Stimulated activated CD8-positive, alpha-beta memory T cell treated with anti-CD3 and anti-CD28 coated beads, Interleukin-2, amount 100 ng/mL, for 1 hour (primary cell): ENCODE measurements at places on chromosomes 13 and 19.

DNA sequence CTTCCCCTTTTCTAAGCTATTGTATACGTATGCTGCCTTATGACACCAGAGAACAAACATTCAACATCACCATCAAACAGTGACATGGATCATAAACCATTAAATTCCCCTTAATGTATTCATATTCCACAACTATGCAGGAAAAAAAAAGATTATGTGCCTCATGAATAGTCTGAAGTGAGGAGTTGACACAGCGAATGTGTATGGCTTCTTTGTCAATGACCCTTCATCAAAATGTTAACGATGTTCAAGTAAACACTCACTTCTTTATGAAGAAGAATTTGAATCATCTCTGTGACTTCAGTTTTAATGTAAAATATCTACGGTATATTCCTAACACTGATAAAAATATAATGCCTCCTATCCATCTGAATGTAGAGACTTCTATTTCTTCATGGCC, 44.6 kb downstream of the SMAD9 start:
- DNase-seq: no peak

- DNase-seq: no peak
Observed at GRCh38 chr13:51681037-51681678, 96.9 kb downstream of the WDFY2 start.

DNA sequence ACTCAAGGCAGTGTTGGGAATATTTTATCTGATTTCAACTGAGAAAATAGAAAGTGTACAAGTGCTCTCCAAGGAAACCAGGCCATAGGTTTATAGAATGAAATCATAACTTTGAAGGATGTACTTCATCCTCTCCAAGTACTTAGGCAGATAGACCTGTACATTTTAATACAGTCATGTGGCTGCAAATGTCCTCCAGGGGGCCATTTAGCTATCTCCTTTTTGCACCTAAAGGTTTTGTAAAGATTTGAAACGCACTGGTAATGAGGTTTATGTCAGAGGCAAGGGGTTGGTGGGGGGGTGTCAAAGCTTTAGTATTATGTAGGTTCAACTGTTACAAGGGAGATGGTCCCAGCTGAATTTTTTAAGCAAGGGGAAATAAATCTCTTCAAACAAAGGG, 364.4 kb downstream of the DCT start:
- DNase-seq: no peak

GRCh38 chr13:98890186-98890585, 87.7 kb downstream of the DOCK9 start:
- DNase-seq: no peak

GRCh38 chr19:674282-675151, 1.7 kb upstream of the FSTL3 start:
- DNase-seq: no peak

GRCh38 chr19:383040-383439, 25.9 kb downstream of the C2CD4C start:
- no peak for DNase-seq

DNA sequence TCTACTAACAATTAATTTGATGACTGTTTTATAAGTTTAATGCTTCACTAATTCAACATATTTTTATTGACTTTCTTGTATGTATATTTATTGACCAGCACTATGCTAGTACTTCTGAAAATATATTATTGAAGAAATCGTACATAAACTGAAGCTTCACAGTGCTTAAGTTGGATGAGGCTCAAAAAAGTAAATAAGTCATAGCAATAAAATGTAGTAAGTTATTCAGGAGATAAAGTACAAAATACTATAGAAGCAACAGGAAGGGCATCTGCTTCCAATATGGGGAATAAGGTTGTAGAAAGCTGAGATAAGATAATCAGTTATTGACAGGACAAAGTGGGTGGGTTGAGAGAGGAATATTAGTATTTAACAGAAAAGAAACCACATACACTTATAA, 944.9 kb upstream of the MIR17HG start:
- no peak for DNase-seq

- no peak for DNase-seq
Observed at GRCh38 chr19:39413272-39413910, 922 bp downstream of the PLEKHG2 start.

DNA sequence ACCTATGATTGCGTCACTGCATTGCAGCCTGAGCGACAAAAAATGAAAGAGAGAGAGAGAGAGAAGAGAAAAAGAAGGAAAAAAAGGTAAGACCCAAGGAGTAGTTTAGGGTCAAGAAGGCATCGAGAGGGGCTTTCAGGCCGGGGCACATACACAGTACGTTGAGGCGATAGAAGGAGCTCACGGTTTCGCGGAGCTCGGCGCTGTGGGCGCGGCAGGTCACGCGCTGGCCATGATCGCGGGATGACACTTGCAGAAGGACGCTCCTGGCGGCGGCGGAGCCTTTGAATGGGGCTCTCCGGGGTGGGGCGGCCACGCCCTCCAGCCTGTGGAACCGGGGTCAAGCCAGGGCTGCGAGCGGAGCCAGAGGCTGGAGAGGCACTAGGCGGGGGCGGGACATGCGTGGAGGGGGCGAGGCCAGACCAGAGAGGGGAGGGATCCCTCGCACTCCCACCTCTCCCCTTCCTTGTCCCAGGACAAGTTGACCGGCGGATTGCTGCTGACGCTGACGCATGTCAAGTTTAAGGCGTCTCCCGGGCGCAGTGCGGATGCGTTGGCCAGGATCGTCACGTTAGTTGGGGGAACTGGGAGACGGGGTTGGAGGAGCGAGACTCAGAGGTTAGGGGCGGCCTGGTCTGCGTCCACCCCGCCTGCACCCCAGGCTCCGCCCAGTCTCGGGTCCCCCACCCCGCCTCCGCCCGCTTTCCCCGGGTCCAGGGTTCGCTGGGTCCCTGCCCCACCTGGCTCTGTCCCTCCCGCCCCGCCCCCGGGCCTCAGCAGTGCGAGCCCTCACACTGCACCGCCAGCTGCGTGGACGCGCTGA, 6.9 kb downstream of the NPHS1 start:
- no peak for DNase-seq

- DNase-seq: no peak
Observed at GRCh38 chr13:71517004-71517403, 350.0 kb downstream of the DACH1 start.

DNA sequence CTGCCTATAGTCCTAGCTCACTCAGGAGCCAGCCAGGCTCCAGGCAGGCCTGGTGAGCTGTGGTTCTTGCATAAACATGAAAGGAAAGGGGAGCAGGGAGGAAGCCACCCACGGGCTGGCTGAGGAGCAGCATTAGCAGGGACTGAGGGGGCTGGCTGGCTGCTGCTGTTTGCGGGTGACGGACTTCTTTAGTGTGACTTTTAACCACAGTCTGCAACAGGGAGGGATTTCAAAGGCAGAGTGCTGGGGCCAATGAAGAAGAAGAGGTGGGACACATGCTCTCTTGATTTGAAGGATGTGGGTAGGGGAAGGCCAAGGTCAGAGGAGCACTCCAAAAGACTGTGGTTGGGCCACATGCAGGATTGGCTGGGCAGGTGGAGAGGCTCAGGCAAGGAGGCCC, 223.0 kb downstream of the DNAJC15 start:
- DNase-seq: no peak

GRCh38 chr13:99305158-99305557, 2.0 kb downstream of the GPR183 start:
- DNase-seq: no peak

- DNase-seq: no peak
Observed at GRCh38 chr13:80547341-80547740, 206.4 kb upstream of the SPRY2 start.

GRCh38 chr13:79591493-79591892, 110.5 kb downstream of the NDFIP2 start:
- DNase-seq: no peak

- no peak for DNase-seq
Observed at GRCh38 chr13:109251956-109252355, 534.4 kb downstream of the IRS2 start.

GRCh38 chr13:27311518-27312210, 41.0 kb downstream of the RASL11A start:
- no peak for DNase-seq
